Stimulated activated effector memory CD8-positive, alpha-beta T cell treated with anti-CD3 and anti-CD28 coated beads, Interleukin-12 subunit alpha, Interleukin-12 subunit beta, amount 100 ng/mL, for 72 hours (primary cell): ENCODE measurements at places on chromosomes 5 and 9.

GRCh38 chr5:73322437-73323076 lies 126.0 kb downstream of the FOXD1 start:
- no peak for DNase-seq

DNA sequence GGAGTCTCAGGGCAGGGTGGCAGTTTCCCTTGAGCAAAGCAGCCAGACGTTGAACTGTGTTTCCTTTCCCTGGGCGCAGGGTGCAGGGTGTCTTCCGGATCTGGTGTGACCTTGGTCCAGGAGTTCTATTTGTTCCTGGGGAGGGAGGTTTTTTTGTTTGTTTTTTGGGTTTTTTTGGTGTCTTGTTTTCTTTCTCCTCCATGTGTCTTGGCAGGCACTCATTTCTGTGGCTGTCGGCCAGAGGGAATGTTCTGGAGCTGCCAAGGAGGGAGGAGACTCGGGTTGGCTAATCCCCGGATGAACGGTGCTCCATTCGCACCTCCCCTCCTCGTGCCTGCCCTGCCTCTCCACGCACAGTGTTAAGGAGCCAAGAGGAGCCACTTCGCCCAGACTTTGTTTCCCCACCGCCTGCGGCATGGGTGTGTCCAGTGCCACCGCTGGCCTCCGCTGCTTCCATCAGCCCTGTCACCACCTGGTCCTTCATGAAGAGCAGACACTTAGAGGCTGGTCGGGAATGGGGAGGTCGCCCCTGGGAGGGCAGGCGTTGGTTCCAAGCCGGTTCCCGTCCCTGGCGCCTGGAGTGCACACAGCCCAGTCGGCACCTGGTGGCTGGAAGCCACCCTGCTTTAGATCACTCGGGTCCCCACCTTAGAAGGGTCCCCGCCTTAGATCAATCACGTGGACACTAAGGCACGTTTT lies 3.5 kb upstream of the PHYHD1 start:
- DNase-seq: no peak

GRCh38 chr9:132426639-132427414 lies 16.8 kb downstream of the CFAP77 start:
- DNase-seq: no peak

- DNase-seq: no peak
These were observed 12.9 kb downstream of the WWC1 start for GRCh38 chr5:168304349-168304748.

DNA sequence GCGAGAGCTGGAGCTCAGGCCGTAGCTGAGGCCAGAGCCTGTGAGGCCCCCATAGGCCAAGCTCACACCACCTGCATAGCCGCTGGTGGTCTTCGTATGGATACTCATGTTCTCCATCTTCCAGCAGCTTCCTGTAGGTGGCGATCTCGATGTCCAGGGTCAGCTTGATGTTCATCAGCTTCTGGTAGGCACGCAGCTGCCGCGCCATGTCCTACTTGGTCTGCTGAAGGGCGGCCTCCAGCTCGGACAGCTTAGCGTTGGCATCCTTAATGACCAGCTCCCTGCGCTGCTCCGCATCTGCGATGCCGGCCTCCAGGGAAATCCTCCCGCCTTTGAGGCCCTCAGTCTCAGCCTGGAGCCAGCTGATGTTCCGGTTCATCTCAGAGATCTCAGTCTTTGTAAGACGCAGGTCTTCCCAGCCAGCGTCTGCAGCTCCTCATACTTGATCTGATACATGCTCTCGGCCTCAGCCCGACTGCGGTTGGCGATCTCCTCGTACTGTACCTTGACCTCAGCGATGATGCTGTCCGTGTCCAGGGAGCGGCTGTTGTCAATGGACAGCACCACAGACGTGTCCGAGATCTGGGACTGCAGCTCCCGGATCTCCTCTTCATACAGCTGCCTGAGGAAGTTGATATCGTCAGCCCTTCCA lies 172.1 kb downstream of the PPP2R2B start:
- DNase-seq: no peak

- no peak for DNase-seq
These were observed 11.7 kb upstream of the OR1J2 start for GRCh38 chr9:122498883-122499288.

- no peak for DNase-seq
These were observed 13.7 kb downstream of the SMC2 start for GRCh38 chr9:104107799-104108198.

GRCh38 chr9:99980598-99980997 lies 74.1 kb downstream of the STX17 start:
- no peak for DNase-seq

DNA sequence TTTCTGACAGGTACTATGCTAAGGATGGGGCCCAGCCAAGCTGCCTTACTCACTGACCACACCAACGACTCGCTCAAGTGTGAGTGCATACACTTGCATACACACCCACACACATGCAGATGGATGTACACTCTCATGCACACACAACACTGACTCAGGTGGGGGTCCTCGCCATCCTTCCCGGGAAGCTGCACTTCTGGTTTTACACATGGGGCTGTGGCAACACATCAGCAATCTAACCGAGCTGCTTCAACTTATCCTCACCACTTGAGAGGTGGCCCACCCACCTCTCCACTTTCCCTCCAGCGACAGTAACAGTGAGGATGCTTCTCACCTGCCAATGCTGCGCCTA lies 67.2 kb upstream of the SLC25A51 start:
- no peak for DNase-seq

DNA sequence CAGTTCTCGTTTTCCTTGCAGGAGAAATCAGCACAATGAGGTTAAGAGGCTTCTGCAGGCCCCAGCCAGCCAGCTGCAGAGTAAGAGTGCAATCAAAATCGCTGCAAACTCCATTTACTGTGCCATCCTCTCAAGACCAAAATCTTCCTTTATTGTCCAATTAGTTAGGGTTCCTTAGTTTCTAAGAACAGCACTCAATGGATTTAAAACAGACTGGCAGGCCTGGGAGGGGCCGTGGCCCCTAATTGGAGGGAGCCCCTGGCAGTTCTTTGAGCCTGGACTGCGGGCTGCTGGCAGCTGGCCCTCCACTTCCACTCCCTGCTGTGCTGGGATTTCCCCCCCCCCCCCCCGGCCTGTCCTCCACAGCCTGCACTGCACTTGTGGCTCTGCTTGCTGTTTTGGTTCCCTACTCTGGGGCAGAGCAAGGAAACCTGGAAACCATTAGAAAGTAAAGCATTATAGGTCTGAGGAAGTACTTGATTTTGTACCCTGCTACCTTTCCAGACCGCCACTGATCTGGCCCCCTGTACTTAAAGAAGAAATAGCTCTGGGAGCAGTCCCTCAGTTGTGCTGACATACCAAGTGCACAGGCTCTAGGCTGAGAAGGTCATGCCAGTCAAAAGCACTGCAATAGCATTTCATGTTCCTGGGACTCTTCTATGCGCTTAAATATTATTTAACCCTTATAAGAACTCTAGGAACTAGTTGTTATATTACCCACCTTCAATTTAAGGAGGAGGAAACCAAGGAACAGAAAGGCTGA lies 129.0 kb downstream of the APBA1 start:
- DNase-seq: no peak

GRCh38 chr5:76358-77169 lies 15.4 kb upstream of the PLEKHG4B start:
- no peak for DNase-seq

DNA sequence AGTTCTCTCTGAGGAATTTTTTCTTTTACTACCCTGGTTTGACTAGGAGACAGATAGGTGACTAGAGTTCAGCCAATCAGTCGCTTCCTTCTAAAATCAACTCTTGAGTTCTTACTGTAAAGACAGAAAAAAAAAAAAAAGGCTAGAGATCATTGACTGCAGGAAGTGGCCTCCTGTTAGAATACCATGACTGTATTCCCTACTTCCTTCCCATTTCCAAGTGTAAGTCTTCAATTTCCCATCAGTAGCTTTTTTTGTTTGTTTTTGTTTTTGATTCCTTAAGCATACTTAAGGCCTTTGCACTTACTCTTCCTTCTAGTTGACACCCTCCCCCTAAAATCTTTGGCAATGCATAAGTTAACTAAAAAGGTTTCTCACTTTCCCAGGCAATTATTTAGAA lies 154.3 kb downstream of the HMHB1 start:
- no peak for DNase-seq

DNA sequence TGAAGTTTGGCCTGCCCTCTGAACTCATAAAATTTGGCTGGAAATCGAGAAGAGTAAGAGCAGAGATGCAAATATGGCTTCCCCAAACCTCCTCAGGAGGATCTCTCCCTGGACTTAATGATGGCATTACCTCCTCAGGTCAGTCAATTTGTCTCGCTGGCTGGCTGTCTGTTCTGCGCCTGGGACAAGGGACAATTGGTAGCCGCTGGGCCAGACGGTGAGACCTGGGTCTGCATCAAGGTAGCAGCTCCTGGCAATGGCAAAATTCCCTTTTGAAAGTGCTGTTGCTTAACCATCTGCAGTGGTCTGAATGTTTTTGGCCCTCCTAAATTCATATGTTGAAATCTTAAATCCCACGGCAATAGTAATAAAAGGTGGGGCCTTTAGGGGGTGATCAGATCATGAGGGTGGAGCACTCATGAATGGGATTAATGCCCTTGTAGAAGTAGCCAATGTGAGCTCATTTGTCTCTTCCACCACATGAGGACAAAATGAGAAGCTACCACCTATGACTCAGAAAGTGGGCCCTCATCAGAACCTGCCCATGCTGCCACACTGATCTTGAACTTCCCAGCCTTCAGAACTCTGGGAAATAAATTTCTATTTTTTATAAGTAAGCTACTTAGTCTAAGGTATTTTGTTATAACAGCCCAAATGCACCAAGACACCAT lies 439.3 kb upstream of the KLF4 start:
- no peak for DNase-seq
